ENCODE measurements at places on chromosomes 6 and 20. TPM values are rescaled to one million over a fixed set of nuclear protein-coding genes. Genes with fewer than 3 reads are reported as not detected.

DNA sequence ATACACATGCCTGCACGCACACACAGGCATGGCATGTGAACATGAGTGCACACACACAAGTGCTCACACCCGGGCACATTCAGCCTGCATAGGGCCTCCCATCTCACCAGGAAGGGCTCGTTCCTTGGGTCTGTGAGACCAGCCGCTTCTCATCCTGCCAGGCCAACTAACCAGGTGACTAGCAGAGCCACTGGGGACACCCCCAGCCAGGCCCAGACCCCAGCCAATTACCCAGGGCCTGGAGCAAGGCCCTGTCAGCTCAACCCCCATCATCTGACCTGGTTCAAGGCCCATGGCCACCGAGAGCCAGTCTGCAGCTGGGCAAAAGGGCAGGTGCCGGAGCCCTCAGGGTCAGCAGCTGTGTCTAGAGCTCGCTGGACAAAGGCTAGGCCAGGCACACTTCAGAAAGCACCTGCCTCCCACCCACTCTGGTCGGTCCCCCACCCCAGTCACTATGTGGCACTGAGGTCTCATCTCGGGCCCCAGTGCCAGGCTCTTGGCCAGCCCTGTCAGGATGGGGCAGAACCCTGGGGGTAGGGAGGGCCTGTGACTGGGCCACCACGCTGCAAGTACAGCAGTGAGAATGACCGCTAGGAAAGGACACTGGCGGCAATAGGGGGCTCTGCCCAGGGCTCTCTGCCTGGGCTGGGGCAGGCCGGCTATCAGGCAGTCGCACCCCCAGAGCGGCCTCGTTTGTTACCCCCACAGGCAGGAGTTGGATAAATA, 26.8 kb upstream of the MRGBP start:
- H3K4me1 ChIP-seq: peaks cover 4% of the 10 kb centered on the region
- DNase-seq: no peak
- H3K27me3 ChIP-seq: no peaks in the 10 kb centered on the region
- H3K27ac ChIP-seq: no peak overlapping the region
- no peaks in the 10 kb centered on the region for H3K36me3 ChIP-seq

The PHF3 gene
- 80.2 TPM for total RNA-seq

- H3K4me1 ChIP-seq: peaks cover 23% of the 10 kb centered on the region
- H3K27ac ChIP-seq: peak overlapping the region; percentile 46
- no peaks in the 10 kb centered on the region for H3K27me3 ChIP-seq
Observed at GRCh38 chr6:33453393-33454008, 875 bp upstream of the ZBTB9 start.

DNA sequence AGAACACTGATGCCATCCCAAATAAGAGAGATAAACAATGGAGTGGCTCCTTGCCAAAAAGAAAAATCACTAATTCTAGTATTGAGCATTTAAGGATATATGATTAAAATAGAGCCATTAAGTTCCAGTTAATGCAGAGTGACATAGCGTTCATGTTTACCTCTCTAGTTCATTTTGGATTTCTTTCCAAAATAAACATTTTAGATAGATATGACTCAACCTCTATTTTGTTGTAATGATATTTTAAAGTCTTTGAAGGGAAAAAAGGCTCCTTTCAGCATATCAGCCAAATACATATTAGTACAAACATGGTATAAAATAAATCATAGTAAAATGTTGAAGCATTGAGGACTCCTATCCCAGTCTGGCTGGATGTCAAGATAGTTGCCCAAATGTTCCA, 33.4 kb downstream of the RWDD2A start:
- H3K4me1 ChIP-seq: no peaks in the 10 kb centered on the region
- DNase-seq: no peak
- no peak overlapping the region for H3K4me3 ChIP-seq
- no peaks in the 10 kb centered on the region for H3K27me3 ChIP-seq
- no peak overlapping the region for H3K27ac ChIP-seq
- no peaks in the 10 kb centered on the region for H3K36me3 ChIP-seq

DNA sequence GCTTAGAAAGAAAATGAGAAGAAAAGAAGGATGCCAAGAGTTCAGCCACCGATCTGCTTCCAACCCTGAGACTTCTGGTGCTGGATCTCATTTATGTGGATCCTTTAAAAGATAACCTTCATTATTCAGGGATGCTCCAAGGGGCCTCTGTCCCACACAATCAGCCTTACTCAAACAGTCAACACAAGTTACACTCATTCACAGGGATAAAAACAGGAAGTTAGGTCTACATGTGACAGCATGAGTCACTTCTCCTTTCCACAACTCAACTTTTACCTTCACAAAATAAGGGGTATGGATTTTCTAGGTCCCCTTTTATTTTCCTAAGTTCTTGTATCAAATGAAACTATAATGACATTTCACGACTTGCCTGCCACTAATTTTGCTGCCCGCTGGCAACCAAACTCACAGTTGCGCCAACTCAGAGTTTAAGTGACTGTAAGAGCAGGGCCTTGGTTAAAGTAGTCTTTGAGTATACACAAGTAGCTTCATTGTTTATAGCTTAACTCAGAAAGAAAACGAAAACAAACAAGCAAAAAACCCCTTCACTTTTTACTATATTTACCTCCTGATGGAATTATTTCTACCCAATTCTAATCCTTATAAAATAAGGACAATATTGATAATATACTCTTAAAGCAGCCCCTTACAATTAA, 278.8 kb upstream of the RUNX2 start:
- H3K36me3 ChIP-seq: no peaks in the 10 kb centered on the region
- no peaks in the 10 kb centered on the region for H3K27me3 ChIP-seq
- no peak overlapping the region for H3K27ac ChIP-seq
- DNase-seq: no peak
- H3K4me3 ChIP-seq: no peak overlapping the region
- H3K4me1 ChIP-seq: peaks cover 5% of the 10 kb centered on the region
